ENCODE measurements at places on chromosomes 5 and 9. TPM values are rescaled to one million over a fixed set of nuclear protein-coding genes. Genes with fewer than 3 reads are reported as not detected.

The SHOC1 gene
- not detected for total RNA-seq

The SUSD3 gene
- 11.3 TPM for total RNA-seq

GRCh38 chr5:34827588-34828506 is 11.1 kb upstream of the TTC23L start:
- no peak for DNase-seq

The PHYHD1 gene
- total RNA-seq: 0.20 TPM

DNA sequence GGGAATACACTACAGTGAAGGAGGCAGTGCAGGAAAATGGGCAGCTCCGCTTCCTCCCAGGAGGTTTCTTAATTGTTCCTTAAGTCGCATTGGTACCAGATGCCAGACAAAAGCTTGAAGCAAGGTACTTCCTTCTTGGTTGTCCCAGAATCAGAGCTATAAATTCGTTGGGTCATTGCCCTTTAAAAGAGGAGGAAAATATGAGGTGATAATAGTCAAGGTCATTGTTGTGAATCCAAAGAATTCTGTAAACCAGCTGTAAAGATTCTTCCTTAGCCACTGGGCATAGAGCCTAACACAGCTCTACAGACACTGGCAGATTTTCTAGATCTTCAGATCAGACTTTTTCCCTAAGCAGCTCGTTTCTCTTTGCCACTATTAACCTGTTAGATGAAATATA is 444.1 kb upstream of the TLE4 start:
- DNase-seq: no peak

All from CD8-positive, alpha-beta memory T cell (primary cell).